ENCODE measurements at places on chromosomes 3 and 15.

GRCh38 chr15:39434751-39435238, 146.1 kb upstream of the THBS1 start:
- no peak for DNase-seq

DNA sequence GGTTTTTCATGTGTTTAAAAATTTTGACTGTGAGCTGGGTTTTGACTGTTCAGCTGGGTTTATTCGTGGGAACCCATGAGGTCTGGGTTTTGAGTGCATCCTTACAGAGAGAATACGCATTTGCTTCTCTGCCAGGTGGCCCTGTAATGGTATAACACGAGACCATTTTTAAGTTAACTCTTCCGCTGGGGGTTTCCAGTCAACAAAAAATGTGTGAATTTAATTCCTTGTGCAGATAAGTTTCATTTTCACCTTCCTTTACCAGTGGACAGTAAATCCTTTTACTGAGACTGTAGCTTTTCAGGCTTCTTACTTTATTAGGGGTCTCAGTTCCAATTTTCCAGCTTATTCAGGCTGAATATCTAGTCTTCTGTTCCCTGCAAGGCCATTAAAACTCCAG, 149.6 kb downstream of the OPA1 start:
- no peak for DNase-seq

- no peak for DNase-seq
Observed at GRCh38 chr3:108320746-108321350, 24.5 kb downstream of the HHLA2 start.

DNA sequence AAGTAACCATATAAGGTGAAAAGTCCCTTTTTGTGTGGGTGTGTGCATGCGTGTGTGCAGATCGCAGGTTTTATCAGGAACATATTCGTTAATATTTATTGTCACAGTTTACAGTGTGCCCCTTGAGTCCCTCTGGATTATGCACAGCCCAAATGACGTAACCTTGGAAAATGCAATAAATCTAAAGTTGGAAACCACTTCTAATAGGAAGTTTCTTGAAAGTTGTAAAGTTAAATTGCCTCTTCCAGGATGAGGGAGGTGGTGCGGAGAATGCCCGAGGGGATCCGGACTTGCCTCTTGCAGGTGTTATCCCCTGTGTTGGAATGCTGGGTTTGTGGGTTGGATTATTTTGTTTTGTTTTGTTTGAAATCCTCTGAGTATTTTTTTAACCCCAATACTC, 143.3 kb downstream of the CMSS1 start:
- no peak for DNase-seq

DNA sequence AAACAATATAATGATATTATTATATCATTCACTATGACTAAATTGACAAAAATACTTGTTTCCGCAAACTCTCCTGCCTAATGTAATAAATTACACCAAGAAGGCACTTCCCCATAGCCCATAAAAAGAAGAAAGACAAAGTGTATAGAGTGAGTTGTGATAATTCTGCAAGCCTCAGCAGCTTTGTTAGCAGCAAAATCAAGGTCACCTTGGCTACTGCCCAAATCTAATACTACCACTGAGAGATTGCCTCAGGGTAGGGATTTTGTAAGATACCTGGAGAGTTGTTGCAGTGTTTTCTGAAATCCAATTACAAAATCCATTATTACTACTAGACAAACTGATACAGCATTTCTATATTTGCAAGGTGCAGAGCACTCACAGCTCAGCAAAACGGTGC, 503.5 kb downstream of the FGF12 start:
- no peak for DNase-seq

DNA sequence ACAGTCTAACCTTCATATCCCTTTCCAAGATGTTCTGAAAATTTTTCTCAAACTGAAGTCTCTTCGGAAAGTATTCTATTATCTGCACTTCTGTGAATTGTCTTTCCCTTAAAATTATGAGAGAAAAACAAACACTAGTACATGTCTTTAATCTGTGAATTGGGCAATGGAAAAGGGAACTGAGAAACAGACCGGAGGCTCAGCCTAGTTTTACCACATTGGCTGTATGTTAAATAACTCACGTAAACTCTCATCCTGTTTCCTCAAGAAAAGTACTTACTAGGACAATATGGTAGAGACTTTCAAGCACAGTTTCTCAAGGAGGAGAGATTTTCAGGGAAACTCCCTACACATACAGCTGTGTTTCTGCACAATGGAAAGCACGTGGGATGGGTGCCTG, 982.2 kb upstream of the SEMA6D start:
- DNase-seq, result no peak

GRCh38 chr15:33788906-33789540, 179.3 kb upstream of the CHRM5 start:
- no peak for DNase-seq
